ENCODE measurements at places on chromosomes 1 and 21.
A peak's percentile ranks its signal among the peaks of the same experiment; 100 is the strongest.

GRCh38 chr1:211257826-211258225, 1.3 kb upstream of the RCOR3 start:
- DNase-seq: no peak

DNA sequence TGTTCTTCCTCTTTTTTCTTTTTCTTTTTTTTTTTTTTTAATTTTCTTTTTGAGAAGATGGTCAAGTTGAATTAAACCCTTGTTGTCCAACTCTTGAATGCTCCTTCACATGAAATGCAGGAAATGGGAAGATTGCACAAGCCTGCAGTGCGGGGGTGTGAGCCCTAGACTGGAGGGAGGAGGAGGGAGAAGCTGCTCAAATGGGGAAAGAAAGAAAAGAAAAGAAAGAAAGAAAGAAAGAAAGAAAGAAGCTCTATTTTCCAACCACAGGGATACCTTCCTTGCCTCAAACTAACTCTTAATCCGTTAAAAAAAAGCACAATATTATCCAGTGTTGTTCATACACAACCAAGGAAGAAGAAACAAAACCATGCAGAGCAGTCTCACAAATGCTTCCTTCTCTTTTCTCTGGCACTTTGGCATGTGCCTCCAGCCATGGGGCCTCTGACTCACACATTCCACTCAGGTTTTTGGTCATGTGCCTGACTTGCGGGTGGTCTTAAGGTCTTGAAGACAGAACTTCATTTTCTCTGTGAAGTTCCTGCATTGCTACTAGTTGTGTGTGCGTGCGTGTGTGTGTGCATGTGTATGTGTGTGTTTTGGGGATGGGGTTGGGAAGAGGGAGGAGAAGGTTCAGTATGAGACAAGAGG, 276.1 kb downstream of the RPS6KC1 start:
- peak; percentile 66 for DNase-seq

GRCh38 chr21:41396558-41397075, 29.4 kb upstream of the MX1 start:
- no peak for DNase-seq

DNA sequence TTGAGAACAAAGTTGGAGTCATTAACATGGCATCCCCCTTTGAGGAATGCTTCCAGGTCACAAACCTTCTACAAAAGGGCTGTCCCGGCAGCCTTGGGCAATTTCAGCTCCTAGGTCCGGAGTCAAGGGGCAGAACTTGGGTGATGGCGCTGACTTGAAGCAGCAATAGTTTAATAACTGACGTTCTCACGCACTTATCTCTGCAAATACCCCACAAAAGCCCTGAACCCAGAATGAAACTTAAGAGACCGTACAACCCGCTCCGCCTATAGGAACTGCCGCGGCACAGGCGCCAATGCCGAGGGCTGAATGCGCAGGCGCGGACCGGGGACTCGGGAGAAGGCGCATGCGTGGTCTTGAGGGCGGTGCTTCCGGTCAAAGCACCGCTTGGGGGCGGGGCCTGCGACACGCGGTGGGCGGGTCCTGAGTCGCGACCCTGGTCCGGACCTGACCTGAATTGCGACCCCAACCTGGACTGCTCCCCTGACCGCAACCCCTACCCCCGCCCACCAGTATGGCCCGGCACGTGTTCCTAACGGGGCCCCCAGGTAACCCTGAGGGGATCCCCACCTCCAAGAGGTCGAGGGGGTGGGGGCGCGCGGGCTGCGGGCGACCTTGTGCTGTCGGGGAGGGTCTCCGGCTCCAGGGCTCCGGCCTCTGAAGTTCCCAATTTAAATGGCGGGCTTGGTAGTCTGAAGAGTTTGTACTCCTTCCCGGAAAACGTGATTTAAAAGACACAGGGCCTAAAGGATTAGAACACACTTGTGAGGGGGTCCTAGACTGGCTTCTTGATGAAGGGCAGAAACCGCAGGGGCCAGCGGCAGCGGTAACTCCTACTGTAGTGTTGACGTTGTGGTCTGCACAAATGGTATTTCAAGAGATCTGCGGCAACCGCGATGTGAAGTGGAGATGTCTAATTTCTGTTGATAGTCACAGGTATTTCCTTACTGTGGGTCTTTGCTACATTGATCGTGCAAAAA, at the start of gene NTPCR:
TSS of gene NTPCR (plus strand) at position 415 of the 980 bp plus-strand sequence. CDS start at position 515, 100 bp downstream.
- peak; percentile 68 for DNase-seq

DNA sequence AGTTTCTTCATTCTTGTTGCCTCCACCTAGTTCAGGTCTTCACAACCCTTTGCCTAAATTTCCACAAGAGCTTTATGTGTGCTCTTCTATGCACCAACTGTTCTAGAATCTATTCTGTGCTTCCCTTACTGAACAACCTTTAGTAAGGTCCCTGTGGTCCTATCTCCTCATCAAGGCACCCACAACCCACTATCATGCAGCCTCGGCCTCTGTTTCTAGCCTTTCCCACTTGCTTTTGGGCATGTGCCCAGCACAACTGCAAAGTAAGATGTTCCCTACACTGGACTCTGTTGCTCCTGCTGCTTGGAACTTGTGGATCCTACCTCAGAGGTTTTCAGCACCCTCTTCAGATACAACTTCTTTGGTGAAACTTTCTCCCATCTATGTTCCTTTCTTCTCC, 2.4 kb upstream of the IER5 start:
- DNase-seq: no peak

- no peak for DNase-seq
Measured at GRCh38 chr1:179384027-179384426, 18.3 kb downstream of the AXDND1 start.

DNA sequence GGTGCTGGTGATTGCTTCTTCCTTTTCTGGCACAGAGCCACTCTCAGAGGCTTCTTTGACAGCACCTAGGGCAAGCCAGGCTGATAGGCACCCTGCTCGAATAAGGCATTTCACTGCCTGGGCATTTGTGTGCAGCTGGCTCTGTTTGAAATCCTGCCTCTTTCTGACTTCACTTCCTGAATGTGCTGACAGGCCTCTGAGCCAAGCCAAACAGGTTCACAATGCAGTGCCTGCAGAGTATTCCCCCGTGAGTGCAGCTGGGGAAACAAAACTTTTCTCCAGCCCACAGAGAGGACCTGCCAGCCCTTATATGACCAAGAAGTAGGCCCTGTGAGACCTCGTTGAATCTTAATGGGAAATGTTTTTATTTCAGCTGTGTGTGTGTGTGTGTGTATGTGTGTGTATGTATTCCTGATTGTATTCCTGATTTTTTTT, 10.4 kb downstream of the JUN start:
- no peak for DNase-seq
